Suppressor macrophage treated with lipopolysaccharide for 1 hour (primary cell): ENCODE measurements at places on chromosomes 3 and 15.

GRCh38 chr3:43095370-43095769 lies 10.5 kb downstream of the POMGNT2 start:
- DNase-seq = no peak

DNA sequence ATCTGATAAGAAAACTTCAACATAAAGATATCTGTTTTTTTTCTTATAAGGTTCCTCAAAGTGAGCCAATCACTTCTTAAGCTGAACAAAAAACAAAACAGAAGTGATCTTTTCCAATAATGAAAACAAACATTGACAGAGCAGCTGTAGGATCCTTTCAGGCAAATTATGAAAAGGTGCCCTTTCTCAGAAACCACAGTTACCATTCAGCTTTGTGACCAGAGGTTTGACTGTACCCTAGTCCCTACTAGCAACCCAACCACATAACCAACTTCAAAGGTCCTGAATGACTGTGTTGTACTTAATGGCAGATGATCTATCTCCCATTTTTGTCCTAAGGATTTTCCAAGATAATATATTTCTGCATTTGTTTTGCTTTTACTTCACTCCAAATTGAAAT lies 39.4 kb upstream of the CCR2 start:
- DNase-seq = no peak

- no peak for DNase-seq
Observed at GRCh38 chr3:46564190-46565021, 1.7 kb downstream of the LRRC2 start.

GRCh38 chr15:52408823-52409222 lies 113.2 kb upstream of the MYO5C start:
- DNase-seq = no peak

GRCh38 chr3:177329854-177330253 lies 132.6 kb upstream of the TBL1XR1 start:
- DNase-seq = no peak

GRCh38 chr3:149472030-149472797 lies 2.3 kb upstream of the TM4SF4 start:
- no peak for DNase-seq

DNA sequence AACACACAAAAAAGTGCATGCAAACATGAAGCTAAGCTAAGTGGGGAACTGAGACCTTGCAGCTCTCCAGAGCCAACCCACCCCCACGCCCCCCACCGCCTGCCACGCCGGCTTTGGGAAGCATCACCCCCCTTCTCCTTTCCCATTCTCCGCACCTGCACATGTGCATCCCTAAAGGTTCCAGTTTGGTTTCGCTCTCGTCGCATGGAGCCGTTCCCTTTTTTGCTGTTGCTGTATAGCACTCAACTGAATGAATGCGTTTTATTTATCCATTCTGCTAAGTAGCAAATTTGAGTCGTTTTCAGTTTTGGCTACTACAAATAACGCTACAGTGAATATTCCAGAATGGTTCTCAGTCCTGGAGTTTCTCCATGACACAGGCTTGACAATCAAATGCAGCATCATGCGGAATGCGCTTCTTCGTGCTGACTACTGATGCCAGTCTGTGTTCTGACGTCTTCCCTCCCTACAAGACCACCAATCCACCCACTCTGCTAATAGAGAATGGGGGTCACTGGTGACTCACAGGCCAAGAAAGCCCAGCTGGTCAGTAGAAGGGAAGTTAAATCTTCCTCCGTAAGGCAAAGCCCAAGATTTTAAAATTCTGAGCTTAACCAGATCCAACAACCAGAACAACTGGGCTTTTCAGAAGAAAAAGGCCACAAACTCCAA lies 115.3 kb downstream of the XXYLT1 start:
- no peak for DNase-seq
